ENCODE measurements at places on chromosomes 3 and 15. TPM values are rescaled to one million over a fixed set of nuclear protein-coding genes. Genes with fewer than 3 reads are reported as not detected.

DNA sequence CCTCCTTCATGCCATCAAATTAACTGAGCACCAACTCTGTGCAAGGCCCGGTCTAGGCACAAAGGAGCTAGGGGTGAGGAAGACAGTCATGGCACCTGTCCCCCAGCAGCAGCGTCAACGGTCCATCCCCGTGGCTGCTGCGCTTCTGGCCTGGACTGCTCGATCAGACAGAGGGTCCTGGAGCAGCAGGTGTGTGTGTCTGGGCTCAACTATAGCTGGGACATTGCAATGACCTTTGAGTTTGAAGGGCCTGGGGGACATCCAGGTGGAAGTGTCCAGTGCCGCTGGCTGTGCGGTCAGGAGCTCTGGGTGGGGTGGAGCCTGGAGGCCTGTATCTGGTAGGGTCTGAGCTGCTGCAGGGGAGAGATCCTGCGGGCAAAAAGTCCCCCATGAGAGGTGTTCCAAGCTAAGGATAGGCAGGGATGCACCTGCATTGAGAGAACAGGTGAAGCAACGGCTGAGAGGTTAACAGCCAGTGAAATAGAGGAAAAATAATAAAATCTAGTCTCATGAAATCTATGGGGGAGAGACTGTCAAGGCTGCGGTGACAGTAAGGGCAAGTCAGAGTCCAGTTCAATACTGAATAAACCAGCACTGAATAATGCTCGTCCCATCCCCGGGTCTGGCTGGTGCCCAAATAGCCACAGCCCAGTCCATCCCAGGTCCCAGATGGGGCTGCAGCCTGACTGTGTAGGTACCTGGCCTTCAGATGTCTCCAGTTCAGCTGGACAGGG lies 25.4 kb upstream of the SLC41A3 start:
- DNase-seq = no peak

GRCh38 chr15:35690698-35691116 lies 144.7 kb upstream of the DPH6 start:
- DNase-seq = no peak

DNA sequence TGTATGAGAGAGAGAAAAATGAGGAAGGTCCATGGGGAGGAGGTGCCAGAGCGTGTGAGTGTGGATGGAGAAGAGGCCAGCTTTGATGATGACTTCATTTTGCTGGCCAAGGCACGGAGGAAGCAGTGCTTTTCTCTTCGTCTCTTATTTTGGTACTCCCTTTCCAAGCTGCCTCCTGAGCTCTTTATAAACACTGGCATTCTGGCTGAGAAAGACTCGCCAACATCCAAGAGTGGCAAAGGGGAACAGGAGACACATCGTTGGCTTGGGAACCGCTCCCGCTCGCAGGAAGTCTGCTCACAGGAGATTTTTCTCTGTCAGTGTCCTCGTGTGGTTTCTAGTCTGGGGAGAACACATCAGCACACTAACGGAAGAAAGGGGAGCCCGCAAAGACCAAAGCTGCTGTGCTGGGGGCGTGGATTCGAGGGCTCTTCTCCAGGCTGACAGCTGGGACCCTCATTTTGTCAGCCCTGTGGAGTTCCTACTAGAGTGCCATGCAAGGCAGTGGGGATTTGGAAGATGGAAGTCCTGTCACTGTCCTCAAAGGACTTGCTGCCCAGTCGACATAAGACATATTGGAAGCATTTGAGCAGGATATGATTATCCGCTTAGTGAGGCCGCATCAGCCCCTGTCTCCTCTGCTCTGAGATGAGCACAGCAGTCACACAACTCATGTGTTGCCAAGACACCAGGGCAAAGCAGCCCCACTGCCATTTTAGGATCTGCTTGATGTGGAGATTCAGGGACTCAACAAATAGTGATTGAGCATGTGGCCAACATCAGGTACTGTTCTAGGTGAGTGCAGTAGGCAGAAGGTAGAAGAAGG lies 8.0 kb upstream of the SEMA4B start:
- no peak for DNase-seq

DNA sequence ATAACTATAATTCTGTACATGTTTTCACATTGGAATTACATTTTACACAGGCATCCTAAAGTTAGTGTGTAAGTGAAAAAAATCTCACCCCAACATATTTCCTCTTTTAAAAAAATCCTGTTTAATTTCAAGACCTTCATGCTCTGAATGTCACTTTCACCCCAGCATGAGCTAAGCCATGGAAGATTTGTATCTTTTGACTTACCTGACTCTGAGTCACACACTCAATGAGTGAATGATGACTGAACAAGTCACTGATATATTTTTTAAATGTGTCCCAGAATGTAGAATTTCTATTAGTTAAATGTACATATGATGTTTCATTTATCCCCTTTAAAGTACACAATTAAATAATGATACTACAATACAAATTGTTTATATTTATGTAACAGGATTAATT lies 199.9 kb upstream of the RBMS3 start:
- no peak for DNase-seq

GRCh38 chr15:40931300-40932142 lies 2.4 kb downstream of the DLL4 start:
- no peak for DNase-seq

GRCh38 chr3:72144773-72145505 lies 360.0 kb upstream of the PROK2 start:
- no peak for DNase-seq

DNA sequence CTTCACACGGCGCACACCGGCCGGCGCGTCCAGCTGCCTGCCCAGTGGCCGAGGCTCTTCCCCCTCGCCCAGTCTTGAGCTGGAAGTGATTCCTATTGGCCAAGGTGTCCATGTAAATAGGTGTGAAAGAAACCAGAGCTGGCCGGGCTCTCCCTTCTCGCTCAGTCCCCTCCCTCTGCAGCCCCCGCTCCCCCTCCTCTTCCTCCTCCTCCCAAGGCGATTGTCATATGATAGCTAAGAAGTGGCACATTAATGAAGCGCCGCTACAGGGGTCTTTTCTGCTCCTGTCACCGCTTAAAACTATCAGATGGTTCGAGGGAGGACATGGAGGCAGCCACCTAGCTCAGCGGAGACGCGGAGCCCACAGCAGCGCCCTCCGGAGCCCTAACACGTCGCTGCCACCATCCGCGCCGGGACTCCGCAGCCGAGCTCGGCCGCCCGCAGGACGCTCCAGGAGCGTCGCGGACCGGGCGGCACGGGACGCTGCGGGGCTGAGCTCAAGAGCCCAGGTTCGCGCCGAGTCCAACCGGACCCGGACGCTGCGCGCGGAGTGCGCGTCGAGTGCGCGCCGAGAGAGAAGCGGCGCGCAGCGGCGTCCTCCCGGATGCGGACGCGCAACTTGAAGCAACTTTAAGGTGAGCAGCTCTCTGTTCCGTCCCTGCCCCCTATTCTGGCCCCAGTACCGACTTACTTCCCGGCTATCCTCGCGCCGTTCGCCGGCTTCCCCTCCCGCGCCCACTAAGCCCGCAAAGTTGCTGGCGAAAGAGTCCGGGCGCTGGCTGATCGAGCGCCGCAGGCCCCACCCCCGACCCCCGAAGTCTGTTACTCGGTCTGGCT lies at the start of gene FOXB1:
Gene FOXB1 (plus strand): TSS at position 303 of the 837 bp plus-strand sequence. CDS start 653 bp downstream, outside the sequence.
- DNase-seq = no peak

DNA sequence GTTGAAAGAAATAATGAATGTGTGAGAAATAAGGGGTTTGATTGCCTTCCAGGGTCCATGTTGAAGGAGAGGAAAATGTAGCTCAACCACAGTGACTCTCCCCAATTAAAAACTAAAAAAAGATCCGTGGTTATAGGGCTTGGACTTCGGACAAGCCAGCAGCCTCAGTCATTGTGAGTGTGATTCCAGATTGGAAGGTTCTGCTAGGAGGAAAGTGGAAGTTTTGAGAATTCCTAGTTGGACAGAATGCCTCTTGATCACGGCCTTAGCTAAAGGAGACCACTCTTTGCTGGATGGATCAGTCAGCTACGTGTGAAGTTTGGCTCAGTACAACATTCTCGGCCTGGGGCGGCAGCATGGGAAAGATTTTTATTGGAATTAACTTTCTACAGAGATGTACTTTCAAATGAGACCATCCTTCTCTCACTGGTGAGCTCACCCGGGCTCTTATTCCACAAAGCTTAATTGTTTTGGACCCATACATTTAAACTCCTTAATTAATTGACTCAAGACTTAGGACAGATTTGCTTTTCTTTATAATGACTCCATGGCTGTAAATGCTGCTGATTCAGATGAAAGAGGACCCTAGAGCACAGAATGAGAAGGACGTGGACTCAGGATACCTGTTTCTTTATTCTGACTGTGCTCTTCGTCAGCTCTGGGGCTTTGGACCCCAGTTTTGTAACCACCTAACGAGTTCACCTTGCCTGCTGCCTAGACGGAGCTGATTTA lies 27.5 kb downstream of the FLNB start:
- no peak for DNase-seq

DNA sequence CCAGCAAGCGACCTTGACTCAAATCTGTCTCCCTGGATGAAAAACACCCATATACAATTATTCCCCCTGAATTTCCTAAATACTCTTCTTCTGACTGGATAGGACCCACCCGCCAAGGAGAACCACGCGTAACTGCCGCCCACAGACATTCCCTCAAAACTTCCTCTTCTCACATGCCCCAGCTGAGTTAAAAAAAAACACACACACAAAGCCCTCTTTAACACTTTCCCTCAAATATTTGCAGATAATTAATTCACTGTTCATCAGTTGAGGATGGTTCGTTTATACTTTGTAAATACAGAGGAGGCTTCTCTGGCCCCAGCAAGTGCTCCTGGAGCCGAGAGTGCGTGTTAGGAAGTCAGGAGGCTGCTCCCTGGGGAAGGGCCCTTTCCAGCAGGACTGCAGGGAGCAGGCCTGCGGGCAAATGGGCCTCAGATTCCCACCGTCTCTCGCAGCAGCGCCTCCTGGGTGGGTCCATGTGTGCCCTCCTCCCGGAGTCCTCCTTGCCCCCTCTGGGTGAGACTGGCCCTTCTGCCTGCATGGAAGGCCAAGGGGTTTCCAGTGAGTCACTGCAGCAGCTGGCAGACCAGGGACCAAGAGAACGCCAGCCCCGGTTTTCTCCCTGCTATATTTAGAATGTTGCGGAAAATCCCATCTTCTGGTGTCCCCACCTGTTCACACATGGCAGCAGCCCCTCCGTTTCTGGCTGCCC lies 46.8 kb downstream of the MGLL start:
- no peak for DNase-seq

TMEM266 gene
- total RNA-seq = 0.11 TPM

STARD5 gene
- 4.4 TPM for total RNA-seq

ALDH1A2 gene
- total RNA-seq = 0.33 TPM

PYGO1 gene
- not detected for total RNA-seq

TIMMDC1 gene
- 158 TPM for total RNA-seq
